ENCODE measurements at places on chromosomes 4 and X.

DNA sequence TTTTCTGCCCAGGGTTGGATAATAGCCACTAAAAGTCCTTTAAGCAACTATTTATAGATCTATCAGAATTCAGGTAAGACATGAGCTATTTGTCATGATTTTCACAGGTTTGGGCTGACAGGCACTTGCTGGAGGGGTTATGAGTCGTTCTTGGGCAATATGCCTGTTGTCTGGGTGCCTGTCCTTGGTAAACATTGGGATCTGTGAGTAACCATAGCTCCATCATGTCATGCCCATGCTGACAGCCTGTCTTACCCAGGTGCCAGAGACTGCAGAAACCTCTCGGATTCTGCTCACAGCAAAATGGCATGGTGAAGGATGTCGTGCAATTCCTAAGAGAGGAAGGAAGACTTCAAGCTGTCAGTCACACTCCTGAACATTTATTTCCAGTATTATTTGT, 116.0 kb upstream of the PUDP start:
- no peak for DNase-seq

- no peak for DNase-seq
Observed at GRCh38 chrX:10190367-10190766, 33.6 kb downstream of the CLCN4 start.

GRCh38 chrX:103797691-103798090, 21.1 kb downstream of the PLP1 start:
- no peak for DNase-seq

DNA sequence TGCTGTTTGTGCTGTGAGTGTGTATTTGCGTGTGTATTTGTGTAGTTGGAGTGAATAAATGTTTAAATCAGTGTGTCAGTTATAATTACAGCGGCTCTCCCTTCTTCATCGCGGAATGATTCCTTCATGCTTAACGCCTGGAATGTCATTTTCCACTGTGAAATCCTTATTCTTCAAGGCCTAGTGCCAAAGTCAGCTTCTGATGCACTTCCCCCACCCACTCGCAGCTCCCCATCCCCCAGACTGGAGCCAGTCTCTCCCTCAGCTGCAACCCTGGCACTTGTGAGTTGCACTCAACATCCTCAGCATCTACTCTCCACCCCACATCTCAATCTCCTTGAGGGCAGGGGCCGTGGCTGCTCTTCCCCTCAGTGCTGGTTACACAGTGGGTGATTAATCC, 583.0 kb downstream of the BCOR start:
- DNase-seq, result no peak
